ENCODE measurements at places on chromosomes 13 and 19.
A peak's percentile ranks its signal among the peaks of the same experiment; 100 is the strongest.

DNA sequence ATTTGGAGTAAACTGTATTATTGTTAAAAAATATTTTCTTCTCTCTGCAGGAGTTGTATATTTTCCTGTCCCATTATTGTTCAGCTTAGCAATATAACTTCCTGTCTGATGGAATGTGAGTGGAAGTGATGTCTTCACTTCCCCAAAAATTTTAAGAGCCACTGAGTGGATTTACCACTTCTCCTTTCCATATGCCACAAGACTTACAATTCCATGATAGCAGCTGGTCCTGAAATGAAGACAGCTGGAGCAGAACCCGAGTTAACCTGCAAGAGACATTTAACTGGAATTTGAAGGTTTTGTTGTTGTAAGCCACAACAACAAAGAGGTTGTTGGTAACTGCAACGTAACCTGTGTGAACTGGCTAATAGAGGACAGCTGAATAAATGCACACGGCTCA is 23.4 kb upstream of the TBC1D4 start:
- no peak for DNase-seq

- DNase-seq, result no peak
Measured at GRCh38 chr13:91785431-91786119, 387.2 kb downstream of the GPC5 start.

- peak; percentile 83 for DNase-seq
Measured at GRCh38 chr19:34712395-34713261, 21.4 kb upstream of the ZNF181 start.

DNA sequence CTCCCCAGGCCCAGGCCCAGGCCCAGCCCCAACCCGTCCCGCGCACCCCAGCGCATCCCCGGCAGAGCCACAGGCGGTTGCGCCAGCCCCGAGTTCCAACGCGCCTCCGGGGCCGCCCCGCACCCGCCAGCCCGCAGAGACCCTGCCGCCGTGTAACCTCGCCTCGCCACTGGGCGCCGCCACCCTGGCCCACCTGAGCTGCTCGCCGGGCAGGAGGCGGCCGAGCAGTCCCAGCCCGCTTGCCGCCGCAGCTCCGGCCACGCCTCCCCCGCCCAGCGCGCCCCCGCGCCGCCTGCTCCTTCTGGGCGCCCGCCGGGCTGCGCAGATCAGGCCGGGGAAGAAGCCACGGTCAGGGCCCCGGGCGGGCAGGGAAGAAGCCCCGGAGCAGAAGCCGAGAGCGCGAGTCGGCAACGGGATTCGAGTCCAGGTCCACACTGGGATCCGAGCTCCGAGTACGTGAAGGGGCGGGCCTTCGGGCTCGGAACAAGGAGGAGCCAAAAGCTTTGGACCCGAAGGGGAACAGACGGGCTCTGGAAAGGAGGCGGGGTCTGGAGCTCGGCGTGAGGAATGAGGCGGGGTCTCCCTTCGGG is at the start of gene MBOAT7:
Gene MBOAT7, minus strand, starts transcription at position 436 of the 590 bp plus-strand sequence. CDS start 1,072 bp downstream, outside the sequence.
- DNase-seq, result no peak

DNA sequence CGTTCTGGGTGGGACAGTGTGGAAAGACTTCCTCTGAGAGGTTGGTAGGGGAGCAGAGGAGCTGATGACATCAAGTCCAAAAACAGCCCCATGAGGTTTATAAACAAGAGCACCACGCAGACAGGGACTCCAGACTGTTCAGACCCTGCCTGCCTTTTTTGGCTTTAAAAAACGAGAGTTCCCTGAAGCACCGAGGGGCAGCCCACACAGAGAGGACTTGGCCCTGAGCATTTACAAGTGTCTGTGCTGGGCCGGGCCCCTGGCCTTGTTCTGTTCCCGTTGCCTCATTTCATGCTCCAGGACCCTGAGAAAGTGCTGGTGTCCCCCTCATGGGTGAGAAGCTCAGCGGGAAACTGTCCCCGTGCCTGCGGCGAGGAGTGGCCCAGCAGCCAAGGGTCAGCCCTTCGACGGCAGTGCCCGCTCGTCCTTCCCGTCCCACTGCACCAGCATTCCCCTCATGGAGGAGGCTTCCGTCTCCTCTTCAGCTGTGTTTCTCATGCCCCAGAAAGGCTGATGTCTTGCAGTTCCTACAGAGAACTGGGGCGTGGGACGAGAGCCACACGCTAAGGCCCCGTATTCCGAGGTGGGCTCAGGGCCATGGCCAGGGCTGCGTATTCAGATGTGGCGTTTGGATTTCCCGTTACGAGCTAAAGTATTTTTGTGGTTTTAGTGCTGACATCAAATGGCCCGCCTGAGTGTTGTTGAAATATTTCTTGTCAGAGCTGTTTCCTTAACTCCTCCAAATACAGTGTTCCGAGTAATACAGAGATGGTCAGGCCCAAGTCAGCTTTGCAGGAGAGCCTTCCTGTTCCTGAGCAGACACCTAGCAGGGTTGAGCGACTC is 93.5 kb downstream of the ATP11A start:
- DNase-seq, result no peak

DNA sequence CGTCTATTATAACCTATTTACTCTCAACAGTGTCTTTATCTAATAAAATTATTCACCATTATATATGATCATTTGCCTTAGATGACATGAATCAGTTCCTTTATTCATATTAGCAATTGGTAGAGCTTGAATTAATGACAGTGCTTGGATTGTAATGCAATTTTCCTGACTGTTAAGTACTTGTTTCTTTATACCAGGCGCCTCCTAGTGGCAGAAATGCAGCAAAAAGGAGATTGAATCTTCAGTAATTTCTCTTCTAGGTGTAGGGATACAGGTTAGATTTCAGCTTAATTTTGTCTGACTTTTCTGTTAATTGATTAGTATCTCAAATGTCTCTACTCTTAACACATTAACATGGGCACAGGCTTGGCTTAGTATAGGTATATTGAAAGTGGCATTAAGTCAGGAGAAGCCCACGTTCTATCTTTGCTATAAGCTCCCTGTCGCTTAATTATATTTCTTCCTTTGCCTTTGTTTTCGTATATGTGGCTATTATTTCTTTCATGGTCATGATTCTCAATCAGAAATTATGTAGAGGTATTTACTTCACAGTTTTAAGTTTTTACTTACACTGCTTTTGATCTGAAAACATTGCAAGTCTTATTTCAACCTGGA is 9.1 kb upstream of the LHFPL6 start:
- DNase-seq, result peak; percentile 60

DNA sequence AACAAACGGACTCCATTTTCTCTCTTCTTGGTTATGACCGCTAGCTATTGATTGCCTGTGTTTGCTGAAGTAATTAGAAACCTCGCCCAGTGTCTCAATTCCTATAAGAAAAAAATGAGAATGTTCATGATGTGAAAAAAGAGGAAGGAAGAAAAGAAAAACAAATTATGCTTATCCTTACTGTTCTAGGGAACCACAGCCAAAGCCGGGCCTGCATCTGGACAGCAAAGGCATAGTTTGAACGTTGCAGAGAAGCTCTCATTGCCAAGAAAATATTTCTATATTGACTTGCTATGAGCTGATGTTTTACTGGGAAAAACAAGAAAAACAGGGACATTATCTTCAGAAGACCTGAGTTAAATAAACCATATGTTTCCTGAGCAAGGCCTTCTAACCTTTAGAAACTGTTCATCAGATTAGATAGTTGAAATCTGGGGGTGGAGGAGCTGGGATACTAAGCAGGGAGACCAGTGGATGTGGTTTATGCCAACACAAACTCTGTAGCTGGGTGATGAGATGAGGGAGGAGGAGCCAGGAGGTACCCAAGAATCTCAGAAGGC is 55.0 kb downstream of the EFNB2 start:
- no peak for DNase-seq
